ENCODE measurements at places on chromosomes 12 and 14.

GRCh38 chr12:121903202-121903601, 14.6 kb downstream of the PSMD9 start:
- no peak for DNase-seq

- no peak for DNase-seq
Measured at GRCh38 chr12:124743479-124744272, 120.0 kb downstream of the SCARB1 start.

- DNase-seq: no peak
Measured at GRCh38 chr12:124327362-124328043, 32.6 kb downstream of the RFLNA start.

GRCh38 chr12:132211326-132211725, 67.1 kb downstream of the NOC4L start:
- DNase-seq: no peak

DNA sequence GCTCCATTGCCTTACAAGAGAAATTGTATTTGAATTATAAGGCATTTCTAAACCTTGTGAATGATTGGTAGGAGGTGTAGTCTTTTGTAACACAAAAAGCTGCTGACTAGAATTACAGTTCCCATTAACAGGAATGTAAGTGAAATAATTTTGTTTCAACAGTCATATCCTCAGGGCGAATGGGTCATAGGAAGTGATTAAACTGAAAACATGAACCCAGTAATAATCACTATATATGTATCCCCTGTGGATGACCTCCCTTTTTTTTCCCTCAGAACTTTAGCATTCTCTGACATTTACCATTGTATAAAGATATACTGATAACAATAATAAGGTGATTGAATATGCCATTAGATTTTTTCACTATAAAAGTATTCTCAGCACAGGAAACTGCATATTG, 312.3 kb downstream of the ATP23 start:
- no peak for DNase-seq

DNA sequence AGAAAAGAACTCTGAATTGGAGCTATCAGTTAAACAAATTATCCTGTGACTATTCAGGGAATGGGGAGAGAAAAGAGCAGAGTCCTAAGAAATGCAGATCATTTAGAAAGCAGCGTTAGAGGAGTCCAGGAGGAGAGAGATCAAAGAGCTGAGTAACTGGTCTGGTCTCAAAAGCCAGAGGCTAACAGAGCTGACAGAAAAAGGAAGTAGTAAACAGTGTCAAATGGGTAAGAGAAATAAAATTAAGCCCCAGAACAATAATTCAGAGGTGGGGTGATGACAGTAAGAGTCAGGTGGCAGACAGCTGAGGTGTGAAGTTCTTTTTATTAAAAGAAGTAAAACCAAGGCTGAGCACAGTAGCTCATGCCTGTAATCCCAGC, 19.3 kb downstream of the GXYLT1 start:
- no peak for DNase-seq

- DNase-seq: no peak
Measured at GRCh38 chr14:105533391-105533790, 7.0 kb downstream of the TMEM121 start.

- no peak for DNase-seq
Measured at GRCh38 chr12:92242907-92243306, 97.3 kb upstream of the BTG1 start.

GRCh38 chr14:74888164-74889158, 6.7 kb downstream of the DLST start:
- DNase-seq: no peak
